ENCODE measurements at places on chromosomes 2 and 18.

GRCh38 chr2:221166292-221166691 lies 405.8 kb downstream of the EPHA4 start:
- DNase-seq = peak; percentile 96

DNA sequence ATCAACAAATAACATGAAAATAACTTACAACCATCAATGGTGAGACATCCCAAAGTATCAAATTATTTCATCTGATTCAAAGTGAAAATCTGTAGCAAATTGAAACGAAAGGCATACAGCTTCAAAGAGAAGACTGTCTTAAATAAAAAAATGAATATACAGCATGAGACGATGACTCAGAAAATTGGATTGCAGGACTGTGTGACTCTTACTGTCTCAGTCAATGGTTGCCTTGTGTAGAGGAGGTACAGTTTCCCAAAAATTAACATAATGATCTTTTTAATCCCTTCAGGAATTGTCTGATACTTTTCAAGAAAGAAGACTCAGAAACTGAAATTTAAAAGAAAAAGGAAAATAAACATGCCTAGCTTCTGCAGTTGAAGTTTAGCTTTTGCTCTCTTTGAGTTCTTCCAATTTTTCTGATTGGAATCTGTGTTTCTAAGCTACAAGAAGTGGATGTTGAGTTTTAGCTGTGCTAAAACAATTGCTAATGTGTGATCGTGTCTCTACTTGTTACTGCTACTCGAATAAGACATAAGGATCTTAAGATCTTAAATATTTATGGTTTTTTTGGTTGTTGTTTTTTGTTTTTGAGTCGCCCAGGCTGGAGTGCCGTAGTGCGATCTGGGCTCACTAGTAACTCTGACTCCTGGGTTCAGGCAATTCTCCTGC lies 41.1 kb upstream of the EPB41L3 start:
- DNase-seq = no peak

- peak; percentile 4 for DNase-seq
Measured at GRCh38 chr2:233168445-233168844, 83.0 kb upstream of the ATG16L1 start.

DNA sequence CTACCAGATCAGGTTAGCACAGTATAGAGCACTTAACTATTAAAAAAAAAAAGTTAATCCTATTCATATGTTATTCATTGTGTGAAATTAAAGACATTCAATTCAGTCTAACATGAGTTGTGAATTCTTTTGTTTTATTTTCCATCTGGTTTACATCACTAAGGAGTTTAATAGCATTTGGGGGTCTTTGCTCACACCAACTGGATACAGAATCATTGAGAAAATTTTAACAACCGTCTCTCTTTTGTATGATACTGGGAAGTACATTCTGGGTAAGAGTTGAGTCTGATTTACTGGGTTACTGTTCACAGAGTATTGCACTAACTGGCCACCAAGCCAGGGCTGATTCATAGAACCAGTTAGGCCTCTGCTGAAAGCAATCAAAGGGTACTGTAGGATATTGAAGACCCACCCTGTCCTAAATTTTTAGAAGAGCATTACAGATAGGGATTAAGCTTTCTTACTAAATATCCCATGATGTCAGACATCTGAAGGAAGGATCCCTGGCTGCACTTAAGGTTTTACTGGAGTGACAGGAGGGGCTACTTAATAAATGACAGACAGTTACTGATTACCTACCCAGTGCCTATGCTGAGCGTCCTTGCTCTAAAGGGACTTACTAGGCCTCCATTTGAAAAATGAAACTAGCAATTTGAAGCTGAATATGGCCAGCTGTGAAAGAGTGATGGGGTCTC lies 387.9 kb downstream of the SETBP1 start:
- no peak for DNase-seq

DNA sequence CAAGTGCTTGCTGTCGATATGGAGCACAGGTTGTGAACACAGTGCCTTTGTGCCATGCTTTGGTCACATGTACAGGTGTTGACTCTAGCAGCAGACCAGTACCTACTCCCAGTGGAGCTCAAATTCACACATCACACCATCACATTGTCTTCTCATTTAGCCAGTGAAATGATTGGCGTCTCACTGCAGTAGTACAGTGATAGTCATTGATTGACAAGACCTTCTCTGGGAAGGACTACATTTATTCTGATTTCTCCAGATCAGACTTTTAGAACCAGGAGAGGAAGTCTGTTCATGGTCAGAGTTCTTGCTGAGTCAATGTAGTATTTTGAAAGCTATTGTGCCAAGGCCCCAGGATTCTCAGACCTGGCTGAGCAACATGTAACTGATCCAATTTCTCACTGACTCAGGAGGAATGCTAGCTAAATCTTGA lies 75.2 kb downstream of the FMNL2 start:
- DNase-seq = no peak

- DNase-seq = no peak
Measured at GRCh38 chr18:29164020-29164706, 987.2 kb upstream of the CDH2 start.

DNA sequence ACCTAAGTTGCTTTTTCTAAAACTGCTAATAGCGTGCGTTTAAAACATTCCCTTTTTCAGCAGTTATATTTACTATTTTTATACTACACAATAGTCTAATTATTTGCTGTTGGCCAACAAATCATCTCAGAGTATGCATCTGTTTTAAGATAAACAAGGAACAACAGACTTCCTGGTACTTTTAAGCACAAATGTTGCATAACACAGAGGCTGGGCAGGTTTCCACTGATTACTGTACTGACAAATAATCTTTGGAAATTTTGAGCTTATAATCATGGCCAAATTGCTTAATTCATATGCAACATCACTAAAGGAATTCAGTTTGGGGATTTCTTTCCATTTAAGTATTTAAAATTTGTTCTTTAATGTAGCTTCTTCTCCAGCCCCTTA lies 737.4 kb upstream of the SALL3 start:
- DNase-seq = no peak

DNA sequence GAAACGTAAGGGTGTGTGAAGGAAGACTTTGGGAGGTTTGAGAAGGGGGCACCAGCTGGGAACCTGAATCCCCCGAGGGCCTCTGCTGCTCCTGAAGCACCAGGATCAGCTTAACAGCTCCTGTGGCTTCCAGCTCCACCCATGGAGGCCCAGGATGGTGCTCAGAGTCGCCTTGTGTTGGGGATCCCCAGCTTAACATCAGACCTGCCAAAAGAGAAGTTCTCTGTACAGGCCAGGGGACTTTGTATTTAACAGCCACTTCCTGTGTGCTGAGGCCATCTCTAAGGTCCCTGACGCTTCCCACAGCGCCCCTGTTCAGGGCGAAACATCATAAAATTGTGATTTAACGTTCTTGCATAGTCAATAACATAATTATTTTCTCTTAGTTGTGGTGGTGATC lies 77.5 kb downstream of the NCK2 start:
- DNase-seq = peak; percentile 72

DNA sequence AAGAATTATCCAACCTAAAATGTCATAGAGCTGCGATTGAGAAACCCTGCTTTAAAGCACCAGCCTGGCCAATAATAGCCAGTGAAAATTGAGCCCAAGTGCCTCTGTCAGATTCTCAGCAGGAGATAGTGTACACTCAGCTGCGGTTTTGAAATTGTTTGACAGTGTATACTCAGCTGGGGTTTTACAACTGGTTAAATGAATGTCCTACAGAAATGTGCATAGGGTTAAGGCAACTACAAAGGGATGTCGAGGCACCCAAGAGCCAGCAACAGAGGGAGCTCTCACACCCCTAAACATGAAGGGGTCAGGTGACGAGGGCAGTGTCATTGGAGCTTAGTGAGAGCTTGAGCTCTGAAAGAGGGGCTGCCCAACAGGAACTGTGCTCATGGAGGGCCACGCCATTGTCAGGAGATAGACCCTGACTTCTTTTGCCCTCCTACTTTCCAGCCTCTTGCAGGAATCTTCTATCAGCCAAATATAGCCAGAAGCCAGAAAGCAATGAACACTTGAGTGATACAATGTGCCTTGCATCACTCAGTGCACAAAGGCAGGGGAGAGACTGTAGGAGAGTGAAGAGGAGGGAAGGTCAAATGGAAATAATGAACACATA lies 15.1 kb downstream of the ACTG2 start:
- DNase-seq = no peak

- no peak for DNase-seq
Measured at GRCh38 chr18:63562284-63562683, 20.1 kb downstream of the SERPINB12 start.

DNA sequence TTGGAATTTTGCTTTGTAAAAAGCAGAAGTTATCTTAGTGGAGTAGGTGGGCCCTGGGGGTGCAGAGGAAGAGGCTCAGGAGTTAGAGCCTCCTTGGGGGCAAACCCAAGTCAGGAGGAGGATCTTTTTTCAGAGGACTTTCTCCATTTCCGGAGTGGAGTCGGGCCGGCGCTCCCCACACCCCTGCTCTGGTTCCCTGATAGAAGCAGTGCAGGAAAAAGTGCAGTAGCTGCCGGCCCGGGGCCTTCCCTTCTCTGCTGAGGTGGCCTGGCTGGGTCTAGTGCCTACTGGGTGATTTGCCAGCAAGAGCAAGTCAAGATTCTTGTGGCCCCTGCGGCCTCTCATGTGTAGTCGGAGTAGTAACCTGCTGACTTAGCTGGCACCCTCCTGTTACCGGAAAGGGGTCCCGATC lies 124.2 kb upstream of the HS6ST1 start:
- no peak for DNase-seq
